ENCODE measurements at places on chromosomes 2 and 18.
A peak's percentile ranks its signal among the peaks of the same experiment; 100 is the strongest.

DNA sequence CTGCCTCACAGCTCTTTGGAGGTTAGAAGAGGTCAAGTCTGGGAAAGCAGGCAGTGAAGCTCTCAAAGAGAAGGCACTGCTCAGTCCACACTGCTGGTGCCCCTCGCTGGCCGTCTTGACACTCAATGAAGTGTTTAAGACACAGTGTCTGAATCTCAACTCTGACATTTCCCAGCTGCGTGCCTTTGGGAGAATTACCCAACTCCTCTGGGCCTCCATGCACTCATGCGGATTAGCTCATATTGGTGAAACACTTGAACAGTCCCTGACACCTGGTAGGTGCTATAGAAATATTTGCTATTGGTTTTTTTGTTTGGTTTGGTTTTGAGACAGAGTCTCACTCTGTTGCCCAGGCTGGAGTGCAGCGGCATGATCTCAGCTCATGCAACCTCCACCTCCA is 281.0 kb downstream of the SRBD1 start:
- no peak overlapping the region for H3K4me3 ChIP-seq
- no peaks in the 10 kb centered on the region for H3K36me3 ChIP-seq
- H3K27ac ChIP-seq = no peak overlapping the region
- H3K4me1 ChIP-seq = no peaks in the 10 kb centered on the region
- DNase-seq = no peak

GRCh38 chr2:97747716-97748115 is 34.3 kb downstream of the ZAP70 start:
- no peaks in the 10 kb centered on the region for H3K4me1 ChIP-seq
- DNase-seq = no peak
- H3K27me3 ChIP-seq = no peaks in the 10 kb centered on the region
- H3K4me3 ChIP-seq = no peak overlapping the region
- H3K36me3 ChIP-seq = no peaks in the 10 kb centered on the region

GRCh38 chr2:70233926-70234325 is 14.5 kb downstream of the TIA1 start:
- no peak for DNase-seq
- no peak overlapping the region for H3K27ac ChIP-seq
- H3K4me1 ChIP-seq = no peaks in the 10 kb centered on the region
- H3K4me3 ChIP-seq = no peak overlapping the region

- peak overlapping the region; percentile 98 for H3K4me3 ChIP-seq
- peak overlapping the region; percentile 95 for H3K27ac ChIP-seq
- H3K36me3 ChIP-seq = no peaks in the 10 kb centered on the region
- DNase-seq = peak; percentile 84
Observed at GRCh38 chr2:227164763-227165291, 403 bp downstream of the COL4A3 start.

DNA sequence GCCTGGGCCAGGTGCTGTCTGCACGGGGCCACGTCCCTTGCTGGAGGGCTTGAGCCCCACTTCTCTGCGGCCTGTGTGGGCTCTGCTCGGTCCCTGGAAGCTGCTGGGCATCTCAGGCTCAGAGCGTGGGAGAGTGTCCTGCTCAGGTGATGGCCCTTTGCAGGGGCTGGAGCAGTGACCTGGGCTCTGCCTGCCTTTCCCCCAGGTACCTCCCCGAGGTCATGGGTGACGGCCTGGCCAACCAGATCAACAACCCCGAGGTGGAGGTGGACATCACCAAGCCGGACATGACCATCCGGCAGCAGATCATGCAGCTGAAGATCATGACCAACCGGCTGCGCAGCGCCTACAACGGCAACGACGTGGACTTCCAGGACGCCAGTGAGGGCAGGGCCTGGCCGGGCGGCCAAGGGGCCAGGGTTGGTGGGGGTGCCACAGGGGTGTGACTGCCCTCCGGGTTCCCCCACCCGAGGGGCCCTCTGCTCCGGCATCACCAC is 29.9 kb downstream of the GPC1 start:
- no peak overlapping the region for H3K27ac ChIP-seq
- no peaks in the 10 kb centered on the region for H3K36me3 ChIP-seq
- H3K4me3 ChIP-seq = no peak overlapping the region
- no peaks in the 10 kb centered on the region for H3K27me3 ChIP-seq

DNA sequence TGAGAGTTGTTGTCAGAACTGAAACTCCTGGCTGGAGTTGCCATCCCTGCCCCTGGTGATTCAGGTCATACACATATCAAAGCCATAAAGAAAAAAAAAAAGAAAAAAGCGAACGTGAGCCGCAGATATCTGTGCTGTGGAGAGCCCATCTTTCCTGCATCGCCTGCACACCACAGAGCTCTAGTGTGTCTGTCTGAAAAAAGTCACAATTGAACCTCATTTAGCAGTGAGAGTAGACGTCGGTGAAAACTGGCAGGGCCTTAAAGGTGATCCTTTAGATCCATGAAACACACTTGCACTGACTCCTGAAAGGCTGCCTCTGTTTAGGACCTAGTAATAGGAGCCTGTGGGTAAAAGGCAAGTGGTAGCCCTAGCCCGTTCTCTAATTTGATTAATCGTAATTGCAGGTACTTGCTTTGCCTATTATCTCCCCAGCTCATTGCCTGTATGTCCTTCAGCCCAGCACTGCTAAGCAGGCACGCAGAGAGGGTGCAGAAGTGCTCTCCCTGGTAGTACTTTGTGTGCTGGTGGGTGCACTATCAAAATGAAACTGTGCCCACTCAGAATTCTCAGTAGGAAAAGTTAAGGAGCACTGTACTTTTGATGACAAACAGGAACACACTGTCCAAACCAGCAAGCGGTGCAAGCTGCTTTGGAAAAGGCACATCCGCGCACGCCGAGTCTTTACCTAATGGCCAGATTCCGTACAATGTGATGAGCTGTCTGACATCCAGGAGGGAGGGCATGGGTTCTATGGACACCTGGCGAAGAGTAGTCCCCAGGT is 103.5 kb upstream of the ASB18 start:
- H3K4me1 ChIP-seq = peaks cover 14% of the 10 kb centered on the region
- H3K36me3 ChIP-seq = no peaks in the 10 kb centered on the region
- H3K27me3 ChIP-seq = no peaks in the 10 kb centered on the region
- H3K27ac ChIP-seq = no peak overlapping the region
- no peak overlapping the region for H3K4me3 ChIP-seq

- no peak for DNase-seq
- no peaks in the 10 kb centered on the region for H3K4me1 ChIP-seq
- no peaks in the 10 kb centered on the region for H3K36me3 ChIP-seq
- H3K4me3 ChIP-seq = no peak overlapping the region
- H3K27ac ChIP-seq = no peak overlapping the region
Observed at GRCh38 chr2:172311921-172312345, 115.5 kb upstream of the ITGA6 start.

DNA sequence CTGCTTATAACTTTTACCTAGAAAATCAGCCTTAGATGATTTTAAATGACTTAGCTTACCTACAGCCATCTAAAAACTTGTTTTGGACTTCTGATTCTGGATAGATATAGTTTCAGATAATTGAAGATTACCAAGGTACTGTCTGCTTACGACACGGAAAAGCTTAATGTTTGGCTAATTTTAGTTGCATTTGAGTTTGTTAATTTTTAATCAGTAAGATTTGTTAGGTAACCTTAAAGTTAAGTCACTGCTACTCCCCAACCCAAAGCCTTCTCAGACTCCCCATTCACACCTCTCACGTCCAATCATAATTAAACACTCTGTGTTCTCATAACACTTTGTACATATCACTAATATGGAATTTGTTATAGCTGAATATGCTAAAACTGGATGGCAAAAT is 190.6 kb upstream of the VWC2L start:
- no peaks in the 10 kb centered on the region for H3K4me1 ChIP-seq
- H3K27ac ChIP-seq = no peak overlapping the region
- no peak overlapping the region for H3K4me3 ChIP-seq
- no peaks in the 10 kb centered on the region for H3K27me3 ChIP-seq

- H3K4me1 ChIP-seq = no peaks in the 10 kb centered on the region
- H3K4me3 ChIP-seq = no peak overlapping the region
- no peak overlapping the region for H3K27ac ChIP-seq
- no peak for DNase-seq
Observed at GRCh38 chr2:217332866-217333265, 473.0 kb upstream of the TNP1 start.

- H3K4me1 ChIP-seq = no peaks in the 10 kb centered on the region
- no peaks in the 10 kb centered on the region for H3K27me3 ChIP-seq
- no peak overlapping the region for H3K4me3 ChIP-seq
- DNase-seq = no peak
- H3K27ac ChIP-seq = no peak overlapping the region
Observed at GRCh38 chr2:128275498-128276045, 43.1 kb downstream of the HS6ST1 start.

DNA sequence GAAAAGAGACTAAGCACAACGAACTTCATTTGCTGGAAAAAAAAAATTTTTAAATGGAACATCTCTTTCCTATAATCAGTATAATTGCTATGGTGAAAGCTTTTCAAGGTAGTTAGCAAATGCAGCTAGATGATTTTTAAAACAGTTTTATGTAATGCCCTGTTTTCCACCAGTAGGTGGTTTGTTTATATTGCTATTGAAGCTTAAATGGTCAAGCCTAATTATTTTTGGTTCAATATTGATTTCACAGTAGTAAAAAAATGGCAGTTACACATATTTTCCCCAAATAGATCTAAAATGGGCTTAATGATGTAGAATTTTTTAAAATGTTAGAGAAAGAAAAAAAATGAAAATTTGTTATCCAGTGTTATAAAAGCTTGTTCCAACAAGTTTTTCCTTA is 70.2 kb downstream of the CDH19 start:
- H3K27ac ChIP-seq = no peak overlapping the region
- DNase-seq = no peak
- H3K4me3 ChIP-seq = no peak overlapping the region
- H3K27me3 ChIP-seq = no peaks in the 10 kb centered on the region

GRCh38 chr18:7417727-7418126 is 149.4 kb upstream of the PTPRM start:
- H3K4me3 ChIP-seq = no peak overlapping the region
- peaks cover 18% of the 10 kb centered on the region for H3K4me1 ChIP-seq
- H3K27me3 ChIP-seq = no peaks in the 10 kb centered on the region
- no peak overlapping the region for H3K27ac ChIP-seq
- no peak for DNase-seq
- H3K36me3 ChIP-seq = no peaks in the 10 kb centered on the region

Data from MM.1S (cell line).